ENCODE measurements at places on chromosomes 5 and 9.

GRCh38 chr5:177261510-177261909 is 42.0 kb downstream of the RAB24 start:
- no peak for DNase-seq

DNA sequence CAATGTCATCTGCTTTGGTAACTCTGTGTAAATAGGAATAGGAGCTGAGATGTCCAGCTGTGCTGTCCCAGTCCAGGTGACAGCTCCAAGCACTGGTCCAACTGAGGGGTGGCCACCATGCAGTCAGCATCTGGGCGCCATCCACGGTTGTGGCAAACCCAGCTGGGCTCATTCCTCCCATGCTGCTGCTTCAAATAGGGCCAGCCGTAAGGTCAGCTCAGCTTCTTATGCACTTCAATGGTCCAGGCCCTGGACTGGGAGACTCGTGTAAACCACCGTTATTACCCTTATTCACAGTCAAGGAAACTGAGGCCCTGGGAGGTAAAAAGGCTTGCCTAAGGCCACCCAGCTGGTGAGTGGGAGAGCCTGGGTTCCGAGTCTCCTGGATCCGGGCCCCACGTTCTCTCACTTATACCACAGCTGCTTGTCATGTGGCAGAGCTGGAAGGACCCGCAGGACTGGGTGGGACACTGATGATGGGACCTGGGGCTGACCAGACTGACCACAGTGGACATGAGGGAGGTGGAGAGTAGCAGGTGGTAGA is 38.7 kb upstream of the ANGPTL2 start:
- DNase-seq = no peak

GRCh38 chr5:74767579-74767913 is 497 bp downstream of the NSA2 start:
- no peak for DNase-seq

DNA sequence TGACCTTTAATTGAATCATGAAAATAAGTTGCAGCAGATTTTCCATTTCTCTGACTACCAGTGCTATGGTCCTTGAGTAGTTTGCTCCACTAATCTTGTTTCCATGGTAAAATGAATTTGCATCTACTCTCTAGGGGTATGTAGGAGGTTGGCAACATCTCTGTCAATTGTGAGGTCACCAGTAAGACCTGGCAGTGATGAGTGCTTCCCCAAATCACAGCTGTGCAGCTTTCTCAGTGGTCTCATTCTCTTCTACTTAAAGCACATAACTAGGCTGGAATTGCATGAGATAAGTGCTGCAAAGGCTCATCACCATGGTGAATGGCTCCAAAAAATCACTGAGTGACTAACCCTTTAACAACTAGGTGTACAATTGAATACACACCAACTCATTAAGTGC is 36.3 kb downstream of the ADAMTS19 start:
- no peak for DNase-seq

DNA sequence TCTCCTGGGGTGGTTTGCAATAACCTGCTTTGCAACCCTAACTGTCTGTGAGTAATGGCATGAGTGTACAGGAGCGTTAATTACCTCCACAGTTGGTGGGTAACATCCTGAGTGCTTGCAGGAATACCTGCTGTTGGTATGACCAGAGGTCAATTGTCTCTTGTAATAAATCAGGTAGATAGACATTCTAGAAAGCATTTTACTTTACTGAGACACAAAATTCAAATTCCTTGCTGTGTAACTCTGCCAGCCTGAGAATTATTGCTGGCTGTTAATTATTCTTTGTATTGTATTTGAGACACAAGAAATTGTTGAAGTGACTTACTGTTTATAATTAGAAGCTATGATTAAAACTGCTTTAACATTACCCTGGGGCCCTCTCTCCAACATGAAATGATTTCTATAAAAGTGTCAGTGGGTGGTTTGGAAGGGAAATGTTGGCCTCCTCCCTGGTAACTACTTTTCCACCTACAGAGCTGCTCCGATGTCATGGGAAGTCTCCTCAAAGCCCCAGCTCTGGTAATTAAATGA is 150.8 kb upstream of the ADCY2 start:
- no peak for DNase-seq

- DNase-seq = no peak
Measured at GRCh38 chr5:35979715-35980114, 11.5 kb downstream of the UGT3A1 start.

GRCh38 chr5:180323941-180324600 is 29.1 kb downstream of the GFPT2 start:
- DNase-seq = no peak
